ENCODE measurements at places on chromosomes 4 and X. TPM values are rescaled to one million over a fixed set of nuclear protein-coding genes. Genes with fewer than 3 reads are reported as not detected.

The GLRA3 gene
- not detected for total RNA-seq

The KIT gene
- total RNA-seq, result 16.7 TPM

The IL9R gene
- not detected for total RNA-seq

The SOD3 gene
- total RNA-seq, result 280 TPM

The COL25A1 gene
- total RNA-seq, result 0.49 TPM

The GPR173 gene
- total RNA-seq, result 2.2 TPM

The OTC gene
- total RNA-seq, result 2.7 TPM

The PLP1 gene
- total RNA-seq, result 8.8 TPM

The DMD gene
- total RNA-seq, result 25.8 TPM

The OPN1MW gene
- total RNA-seq, result not detected

The MAGIX gene
- 2.2 TPM for total RNA-seq

The SATL1 gene
- total RNA-seq, result not detected

The TKTL2 gene
- not detected for total RNA-seq

The CENPE gene
- 2.2 TPM for total RNA-seq

The LINC00632 gene
- 140 TPM for total RNA-seq

The HTR2C gene
- 1.7 TPM for total RNA-seq

The ZNF711 gene
- 2.2 TPM for total RNA-seq

The SASH3 gene
- total RNA-seq, result 14.0 TPM

The EDNRA gene
- total RNA-seq, result 41.5 TPM

The ATP10D gene
- 25.3 TPM for total RNA-seq

The PCDH7 gene
- total RNA-seq, result 23.1 TPM

The GPR50 gene
- total RNA-seq, result not detected

All from vagina (tissue), 2 donors.